ENCODE measurements at places on chromosomes 3 and 15.

- DNase-seq: no peak
Measured at GRCh38 chr15:66783725-66784124, 81.7 kb downstream of the SMAD6 start.

DNA sequence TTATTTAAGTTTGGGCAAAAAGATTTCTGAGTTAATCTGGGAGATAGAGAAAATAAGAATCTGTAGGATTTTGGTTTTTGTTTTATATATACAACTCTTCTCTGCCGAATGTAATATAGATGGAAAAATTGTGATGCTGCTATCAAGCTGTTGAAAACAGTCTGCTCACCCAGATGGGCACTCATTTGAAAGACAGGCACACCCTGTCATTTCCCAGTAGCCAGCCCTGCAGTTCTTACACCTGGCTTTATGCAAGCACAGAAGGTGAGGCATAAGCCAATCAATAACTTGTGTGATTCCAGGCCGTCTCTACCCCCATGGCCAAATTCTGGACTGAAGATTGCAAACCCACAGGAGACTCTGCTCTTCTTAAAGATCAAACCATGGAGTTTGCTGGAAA lies 27.1 kb upstream of the PTX3 start:
- no peak for DNase-seq

DNA sequence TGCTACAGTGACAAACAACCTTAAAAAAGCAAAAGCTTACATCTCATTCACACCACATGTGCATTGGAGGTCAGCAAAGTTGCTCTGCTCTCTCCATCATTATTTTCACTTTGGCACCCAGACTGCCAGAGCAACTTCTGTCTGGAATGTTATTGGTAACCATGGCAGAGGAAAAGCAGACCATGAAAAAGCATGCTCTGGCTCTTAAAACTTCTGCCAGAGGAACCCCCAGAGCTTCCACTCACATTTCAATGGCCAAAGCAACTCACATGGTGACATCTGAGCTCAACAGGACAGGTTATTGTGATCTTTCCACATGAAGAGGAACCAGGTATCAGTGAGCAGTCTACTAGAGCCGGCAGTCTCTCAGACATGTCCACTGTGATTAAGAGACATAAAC lies 21.9 kb upstream of the FRMD5 start:
- peak; percentile 40 for DNase-seq

GRCh38 chr15:62734706-62735105 lies 307.8 kb upstream of the TPM1 start:
- DNase-seq: no peak

GRCh38 chr3:133835418-133835743 lies 29.8 kb downstream of the SRPRB start:
- no peak for DNase-seq

DNA sequence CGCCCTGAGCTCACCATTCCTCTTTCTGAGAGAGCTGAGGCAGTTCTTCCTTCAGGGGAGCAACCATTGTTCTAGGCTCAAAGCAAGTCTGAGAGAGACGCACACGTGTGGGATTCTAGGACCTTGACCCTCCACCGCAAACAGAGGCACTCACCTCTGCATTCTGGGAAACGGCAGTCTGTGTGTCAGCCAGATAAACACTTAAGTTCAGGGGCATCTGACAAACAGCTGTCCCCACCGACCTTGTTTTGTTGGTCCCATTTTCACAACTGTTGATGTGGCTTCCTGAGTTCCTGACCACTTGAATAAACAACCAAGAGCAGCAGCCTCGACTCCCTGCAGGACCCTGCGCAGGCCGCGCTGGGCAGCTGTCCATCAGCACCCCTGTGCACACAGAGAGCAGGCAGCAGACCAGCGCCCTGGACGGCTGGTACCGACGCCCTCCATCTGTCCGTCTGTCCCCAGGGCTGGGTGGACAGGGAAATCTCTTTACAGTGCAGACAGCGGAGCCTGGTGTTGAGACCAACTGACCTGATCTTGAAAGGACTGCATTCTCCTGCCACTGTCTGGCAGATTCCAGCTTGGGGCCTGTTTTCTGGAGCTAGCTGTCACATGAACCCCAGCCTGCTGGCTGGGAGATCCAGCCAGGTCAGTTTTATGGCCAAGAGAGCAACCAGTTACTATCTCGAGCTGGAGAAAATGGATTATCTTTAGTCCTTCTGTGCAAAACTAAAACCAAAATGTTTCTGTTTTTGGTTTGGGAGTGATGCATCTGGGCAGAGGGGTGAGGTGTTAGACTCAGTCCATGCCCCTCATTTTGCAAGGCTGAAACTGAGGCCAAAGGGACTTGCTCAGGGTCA lies 64.2 kb downstream of the FAM43A start:
- DNase-seq: no peak

DNA sequence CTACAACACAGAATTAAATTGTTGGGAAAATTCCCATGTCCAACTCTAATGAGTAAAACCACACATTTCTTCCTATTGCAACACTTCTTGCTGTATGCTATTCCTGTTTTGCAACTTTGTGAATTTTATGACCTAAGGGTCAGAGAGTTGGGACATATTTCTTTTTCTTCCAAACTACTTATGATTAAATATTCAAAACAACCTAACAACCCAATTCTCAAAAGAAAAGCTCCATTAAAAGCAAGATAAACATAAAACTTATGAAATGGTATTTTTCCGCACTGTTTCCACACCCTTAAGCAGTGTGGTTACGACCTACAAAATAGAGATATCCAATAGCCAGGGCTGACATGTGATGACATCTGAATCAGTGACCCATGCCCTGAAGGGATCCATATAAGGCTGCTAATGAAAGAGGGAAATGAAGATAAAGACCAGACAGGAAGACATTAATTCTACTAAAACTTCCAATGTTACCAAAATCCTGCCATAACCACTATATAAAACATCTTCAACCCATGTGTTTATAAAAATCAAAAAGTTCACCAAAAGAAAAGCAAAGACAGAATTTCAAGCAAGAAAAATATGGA lies 45.6 kb downstream of the DMXL2 start:
- peak; percentile 90 for DNase-seq

DNA sequence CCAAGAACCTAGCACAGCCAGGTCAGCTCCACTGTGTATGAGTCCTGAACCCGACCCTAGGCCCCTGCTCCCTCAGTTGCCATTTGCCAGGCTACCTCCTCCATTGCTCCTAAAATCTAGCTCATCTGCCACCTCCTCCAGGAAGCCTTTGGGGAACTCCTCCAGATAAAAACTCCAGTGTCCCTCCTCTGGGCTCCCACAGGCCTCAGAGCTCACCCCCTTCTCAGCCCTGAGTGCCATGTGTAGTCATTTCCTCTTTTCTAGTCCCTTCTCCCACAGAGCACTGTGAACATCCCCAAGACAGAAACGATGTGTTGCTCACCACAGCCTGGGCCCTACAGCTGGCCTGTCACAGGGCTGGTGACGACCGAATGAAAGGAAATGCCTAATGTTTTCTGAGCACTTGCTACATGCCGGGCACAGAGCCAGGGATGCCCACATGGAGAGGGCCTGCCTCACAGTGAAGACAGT lies 61.0 kb downstream of the IQSEC1 start:
- DNase-seq: peak; percentile 63

DNA sequence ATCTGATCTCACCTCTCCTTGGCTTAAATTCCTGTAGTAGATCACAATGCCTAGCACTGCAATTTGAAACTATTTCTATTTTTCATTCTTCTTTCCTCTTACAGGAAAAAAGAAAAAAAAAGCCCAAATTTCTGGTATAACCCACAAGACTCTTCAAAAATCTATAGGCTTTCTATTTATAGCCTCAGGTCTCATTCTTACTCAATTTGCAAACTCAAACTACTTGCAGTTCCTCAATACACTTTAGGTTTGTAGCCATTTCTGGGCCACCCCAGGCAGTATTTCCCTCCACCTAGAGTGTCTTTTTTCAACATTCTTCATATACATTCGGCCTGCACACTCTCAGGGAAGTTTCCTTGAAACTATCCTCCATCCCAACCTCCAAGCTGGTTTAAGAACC lies 169.0 kb downstream of the TBC1D5 start:
- DNase-seq: no peak

GRCh38 chr15:25771338-25771706 lies 91.8 kb downstream of the ATP10A start:
- no peak for DNase-seq

DNA sequence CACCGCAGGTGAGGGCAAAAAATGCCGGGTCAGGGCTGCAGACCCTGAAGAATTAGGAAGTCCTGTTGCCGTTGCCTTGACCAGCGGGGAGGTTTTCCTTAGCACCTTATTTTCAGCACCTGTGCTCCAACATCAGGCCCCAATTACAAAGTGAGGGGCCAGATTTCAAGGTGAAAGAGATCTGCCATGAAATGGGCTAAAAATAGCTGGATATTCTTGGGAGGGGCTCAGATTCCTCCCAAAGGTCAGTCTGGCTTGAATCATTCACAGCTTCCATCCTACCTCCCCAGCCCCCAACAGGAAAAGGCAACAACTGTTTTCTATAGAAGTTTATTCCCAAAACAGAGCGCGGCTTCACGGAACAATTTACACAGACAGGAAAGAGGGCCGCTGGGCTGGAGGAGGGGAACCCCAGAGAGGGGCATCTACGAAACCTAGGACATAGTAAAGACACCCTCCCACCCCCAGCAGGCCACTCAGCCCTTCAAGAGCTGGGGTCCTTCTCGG lies 941 bp upstream of the SLC26A6 start:
- DNase-seq: no peak

DNA sequence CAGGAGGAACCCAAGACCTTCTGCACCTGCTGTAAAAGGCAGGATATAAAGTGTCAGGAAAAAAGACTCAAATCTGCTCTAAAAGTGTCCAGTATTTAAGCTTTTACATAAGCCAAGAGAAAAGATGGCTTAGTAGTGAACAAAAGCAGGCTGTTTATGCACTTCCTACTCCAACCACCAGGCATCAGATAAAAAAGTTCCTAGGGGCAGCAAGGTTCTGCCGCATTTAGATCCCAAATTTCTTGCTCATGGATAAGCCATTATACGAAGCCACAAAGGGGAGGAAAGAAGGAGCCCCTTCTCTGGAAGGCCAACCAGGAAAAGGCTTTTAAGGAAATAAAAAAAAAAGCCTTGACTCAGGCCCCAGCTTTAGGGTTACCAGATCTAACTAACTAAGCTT lies 10.6 kb upstream of the SLC9C1 start:
- DNase-seq: peak; percentile 4

- no peak for DNase-seq
Measured at GRCh38 chr15:59322056-59322759, 50.5 kb downstream of the MYO1E start.

DNA sequence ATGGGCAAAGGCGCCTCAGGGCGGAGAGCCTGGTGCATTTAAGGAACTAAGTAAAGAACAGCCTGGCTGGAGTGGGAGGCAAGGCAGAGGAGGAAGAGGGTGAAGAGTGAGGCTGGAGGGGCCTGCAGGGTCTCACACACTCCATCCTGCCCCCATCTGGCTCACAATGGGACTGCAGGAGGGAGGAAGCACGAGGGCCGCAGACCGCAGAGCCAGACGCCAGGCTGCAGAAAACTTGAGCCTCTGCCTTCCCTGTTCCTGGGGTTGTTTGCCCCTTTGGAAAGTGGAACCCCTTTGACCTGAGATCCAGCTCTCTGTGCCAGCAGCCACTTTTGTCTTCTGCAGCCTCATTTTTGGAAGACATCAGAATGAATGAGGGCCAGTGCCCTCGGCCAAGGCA lies 138.0 kb downstream of the SRGAP3 start:
- DNase-seq: no peak

DNA sequence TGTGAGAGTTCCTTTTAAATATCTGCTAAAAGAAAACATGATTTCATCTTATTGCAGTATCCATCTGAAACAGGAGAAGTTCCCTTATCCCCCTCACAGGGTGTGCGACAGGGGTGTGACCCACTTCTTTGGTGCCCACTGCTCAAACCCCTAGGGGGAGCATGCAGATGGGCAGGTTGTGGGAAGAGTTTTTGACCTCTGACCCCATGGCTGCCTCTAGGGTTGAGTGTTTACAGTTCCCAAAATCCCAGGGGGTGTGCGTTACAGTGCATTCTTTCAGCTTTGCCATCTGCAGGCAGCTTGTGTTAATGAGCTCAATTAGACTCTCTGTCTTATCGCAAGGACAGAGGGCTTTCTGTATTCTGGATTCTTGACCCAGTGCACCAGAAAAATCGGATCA lies 443.2 kb upstream of the FRG2C start:
- DNase-seq: no peak

GRCh38 chr3:41115069-41115468 lies 84.2 kb upstream of the CTNNB1 start:
- no peak for DNase-seq

DNA sequence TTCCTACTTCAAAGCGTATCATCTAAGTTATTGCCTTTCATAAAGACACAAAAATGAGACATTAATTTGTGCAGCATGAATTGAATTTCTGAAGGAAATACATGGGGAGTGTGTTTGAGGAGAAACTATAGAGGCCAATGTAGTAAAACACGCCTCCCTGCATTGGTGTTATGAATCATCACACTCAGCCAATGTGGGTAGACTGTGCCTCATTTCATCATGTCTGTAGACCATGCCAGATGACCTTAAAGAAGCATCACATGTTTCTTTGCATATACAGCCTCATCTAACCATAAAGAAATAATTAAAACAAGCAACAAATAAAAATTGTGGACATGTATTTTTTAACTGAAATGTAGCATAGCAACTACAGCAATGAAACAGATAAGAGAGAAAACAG lies 486.0 kb upstream of the ADAMTS9 start:
- DNase-seq: peak; percentile 2

DNA sequence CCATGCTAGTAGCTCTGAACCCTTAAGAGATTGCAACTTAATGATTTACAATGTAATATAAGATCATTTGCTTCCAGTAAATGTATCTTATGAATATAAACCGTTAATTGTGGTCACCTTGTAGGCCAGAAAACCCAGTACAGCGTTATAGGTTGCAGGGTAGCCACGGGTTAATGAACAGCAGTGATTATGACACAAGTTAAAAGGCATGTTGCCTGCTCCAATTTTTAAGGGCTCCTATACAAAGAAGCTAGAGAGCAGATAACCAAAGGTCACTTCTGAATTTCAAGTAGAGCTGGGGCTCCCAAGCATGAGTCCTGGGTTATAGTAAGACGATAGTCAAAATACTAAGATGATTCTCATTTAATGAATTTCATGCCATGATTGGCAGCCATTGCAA lies 13.5 kb downstream of the GUCA1C start:
- no peak for DNase-seq

DNA sequence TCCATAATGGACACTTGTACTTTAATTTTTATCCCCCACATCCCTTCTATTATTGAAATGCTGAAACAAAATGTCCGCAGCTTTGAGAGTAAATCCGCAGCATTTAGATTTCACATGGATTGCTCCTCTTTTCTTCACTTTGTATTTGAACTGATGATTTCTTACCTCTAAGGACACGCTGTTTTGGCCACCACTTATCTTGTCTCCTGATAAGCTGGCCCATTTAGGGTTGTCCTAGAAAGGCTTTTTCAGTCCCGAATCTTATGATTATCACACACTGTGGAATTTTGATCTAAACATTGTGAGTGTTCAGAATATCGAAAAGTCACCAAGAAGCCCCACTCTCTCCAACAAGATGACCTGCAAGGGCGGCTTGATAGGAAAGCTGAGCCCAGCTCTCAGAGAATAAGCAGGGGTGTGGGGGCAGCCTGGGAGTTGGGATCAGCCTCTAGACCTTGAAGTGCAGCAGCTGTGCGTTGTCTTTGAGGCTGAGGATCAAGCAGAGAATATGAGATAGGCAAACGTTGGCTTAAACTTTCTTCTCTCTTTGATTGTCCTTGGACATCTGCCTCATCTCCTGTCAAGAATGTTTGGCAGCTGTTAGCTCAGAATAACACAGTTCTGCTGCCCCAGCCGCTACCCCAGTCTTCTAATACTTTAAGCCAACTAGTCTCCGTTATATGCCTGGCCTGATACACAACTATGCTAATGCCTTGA lies 399.7 kb upstream of the NR2F2 start:
- DNase-seq: no peak

- DNase-seq: no peak
Measured at GRCh38 chr3:63779227-63779626, 39.9 kb upstream of the C3orf49 start.

All from AG10803 (cell line).